Caco-2 (cell line): ENCODE measurements at places on chromosomes 11 and 22. TPM values are rescaled to one million over a fixed set of nuclear protein-coding genes. Genes with fewer than 3 reads are reported as not detected.
A peak's percentile ranks its signal among the peaks of the same experiment; 100 is the strongest.

Gene KDM4E
- total RNA-seq: not detected in 2 replicates

Gene GGTLC2
- total RNA-seq: 0.34 TPM in 1 of 2 replicates, not detected in the other

Gene MOGAT2
- 0.39 and 0.56 TPM in 2 replicates for total RNA-seq

DNA sequence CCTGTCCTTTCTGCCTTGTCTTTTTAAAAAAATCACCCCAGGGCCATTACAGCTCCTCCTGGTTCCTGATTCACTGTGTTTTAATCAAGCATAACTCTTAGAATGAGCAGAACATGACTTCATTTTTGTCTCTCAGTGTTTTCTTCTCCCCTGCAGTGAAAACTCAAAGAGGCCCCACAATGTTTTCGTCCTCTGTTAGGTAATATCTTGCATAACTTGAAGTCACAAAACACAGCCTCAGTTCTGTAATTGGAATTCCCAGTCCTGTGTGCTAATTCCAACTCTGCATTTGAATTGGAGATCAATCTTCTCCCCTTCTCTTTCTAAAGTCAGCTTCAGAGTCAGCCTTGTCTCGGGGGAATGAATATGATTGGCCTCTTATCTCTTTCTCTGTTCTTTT lies 186.5 kb upstream of the NAV2 start:
- H3K4me3 ChIP-seq: no peak overlapping the region
- no peaks in the 10 kb centered on the region for H3K36me3 ChIP-seq
- DNase-seq: no peak
- no peaks in the 10 kb centered on the region for H3K27me3 ChIP-seq
- peak overlapping the region; percentile 86 for H3K27ac ChIP-seq
- H3K4me1 ChIP-seq: peaks cover 42% of the 10 kb centered on the region

- no peaks in the 10 kb centered on the region for H3K4me1 ChIP-seq
- H3K27ac ChIP-seq: no peak overlapping the region
- H3K4me3 ChIP-seq: no peak overlapping the region
- H3K27me3 ChIP-seq: no peaks in the 10 kb centered on the region
- DNase-seq: no peak
Observed at GRCh38 chr22:44309137-44309536, 3.6 kb downstream of the SHISAL1 start.

Gene GAL3ST3
- total RNA-seq: not detected in 2 replicates

GRCh38 chr11:100354736-100355135 lies 332.4 kb upstream of the ARHGAP42 start:
- no peaks in the 10 kb centered on the region for H3K4me1 ChIP-seq
- no peaks in the 10 kb centered on the region for H3K36me3 ChIP-seq
- no peak overlapping the region for H3K27ac ChIP-seq
- no peak for DNase-seq
- H3K27me3 ChIP-seq: no peaks in the 10 kb centered on the region
- no peak overlapping the region for H3K4me3 ChIP-seq

DNA sequence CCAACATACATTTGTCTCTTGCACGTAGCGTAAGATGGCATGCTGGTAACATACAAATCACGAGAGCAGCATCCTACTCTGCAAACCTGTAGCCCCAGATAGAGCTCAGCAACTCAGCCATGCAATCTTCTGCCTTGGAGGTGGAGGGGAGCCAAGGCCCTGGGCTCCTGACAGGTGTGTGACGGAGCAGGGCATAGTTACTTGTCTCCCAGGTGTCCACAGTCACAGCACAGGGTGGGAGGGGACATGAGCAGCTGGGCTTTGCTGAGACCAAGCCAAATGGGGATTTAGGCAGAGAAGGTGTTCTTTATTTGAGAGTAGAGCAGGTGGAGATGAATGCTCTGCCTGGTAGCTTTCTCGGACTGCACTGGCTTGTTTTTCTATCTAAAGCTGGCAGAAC lies 111.7 kb downstream of the TEAD1 start:
- H3K27ac ChIP-seq: no peak overlapping the region
- no peak overlapping the region for H3K4me3 ChIP-seq
- H3K27me3 ChIP-seq: no peaks in the 10 kb centered on the region

Gene LDHA
- 396 and 507 TPM in 2 replicates for total RNA-seq

Gene RGL4
- not detected in 2 replicates for total RNA-seq

Gene LUZP2
- not detected in 2 replicates for total RNA-seq

DNA sequence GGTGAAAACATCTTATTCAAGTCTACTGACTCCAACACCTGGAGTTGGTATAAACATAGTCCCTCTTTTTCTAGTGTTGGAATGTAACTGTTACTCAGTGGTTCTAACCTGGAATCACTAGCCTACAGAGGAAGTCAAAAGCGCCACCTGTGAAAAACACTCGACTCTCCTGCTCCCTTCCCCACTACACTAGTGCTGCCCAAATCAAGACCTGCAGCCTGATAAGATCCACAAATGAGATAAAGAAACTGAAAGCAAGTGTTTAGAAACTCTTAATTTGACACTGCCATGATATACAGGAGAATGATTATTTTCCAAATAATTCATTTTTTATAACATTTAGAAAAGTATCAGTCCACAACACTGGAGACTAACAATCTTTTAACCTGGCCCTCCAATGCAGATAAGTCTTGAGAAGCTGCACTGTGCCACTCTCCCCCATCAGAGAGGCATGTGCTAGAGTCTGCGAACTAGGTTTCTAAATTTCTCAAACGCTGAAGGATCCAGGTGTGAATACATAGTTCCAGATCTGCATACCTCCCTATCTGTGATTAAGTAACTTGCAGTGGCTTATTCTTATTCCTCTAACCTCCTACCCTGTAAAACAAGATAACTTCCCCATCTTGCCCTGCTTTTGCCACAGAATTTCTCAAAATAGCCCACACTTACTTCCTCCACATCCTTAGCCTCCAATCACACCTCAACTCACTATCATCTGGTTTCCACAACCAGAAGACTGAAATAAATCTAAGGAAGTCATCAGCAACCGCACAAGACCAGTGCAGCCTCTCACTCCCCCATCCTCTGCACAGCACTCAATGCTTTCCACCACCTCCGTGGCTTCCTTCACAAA lies 88.1 kb downstream of the RRAS2 start:
- H3K27me3 ChIP-seq: no peaks in the 10 kb centered on the region
- H3K4me3 ChIP-seq: no peak overlapping the region
- no peak overlapping the region for H3K27ac ChIP-seq
- H3K4me1 ChIP-seq: peaks cover 14% of the 10 kb centered on the region
- H3K36me3 ChIP-seq: peaks cover under 1% of the 10 kb centered on the region

DNA sequence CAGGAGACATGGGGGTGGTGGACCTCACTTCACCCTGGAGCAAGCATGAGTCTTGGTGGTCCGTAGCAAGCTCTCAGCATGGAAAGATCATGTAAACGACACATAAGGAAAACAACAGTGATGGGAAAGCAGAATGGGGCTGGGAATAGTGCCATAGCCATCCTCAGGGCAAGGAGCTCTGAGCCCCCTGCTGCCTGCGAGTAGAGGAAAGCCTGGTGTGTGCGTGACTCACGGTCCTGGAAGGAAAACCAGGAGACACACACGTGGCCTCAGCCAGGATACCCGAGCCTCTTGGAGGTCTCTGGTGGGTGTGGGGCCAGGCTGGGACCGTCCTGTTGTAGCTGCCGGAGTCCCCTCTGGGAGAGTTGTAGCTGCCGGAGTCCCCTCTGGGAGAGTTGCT lies 12.4 kb downstream of the SHANK3 start:
- no peak for DNase-seq
- no peaks in the 10 kb centered on the region for H3K4me1 ChIP-seq
- no peaks in the 10 kb centered on the region for H3K27me3 ChIP-seq
- H3K4me3 ChIP-seq: no peak overlapping the region
- no peaks in the 10 kb centered on the region for H3K36me3 ChIP-seq

GRCh38 chr11:19774817-19775580 lies 62.4 kb downstream of the NAV2 start:
- no peaks in the 10 kb centered on the region for H3K36me3 ChIP-seq
- no peaks in the 10 kb centered on the region for H3K27me3 ChIP-seq
- H3K4me3 ChIP-seq: no peak overlapping the region
- H3K4me1 ChIP-seq: peaks cover 23% of the 10 kb centered on the region
- peak overlapping the region; percentile 58 for H3K27ac ChIP-seq

- no peak overlapping the region for H3K27ac ChIP-seq
- no peak for DNase-seq
- no peaks in the 10 kb centered on the region for H3K4me1 ChIP-seq
- H3K27me3 ChIP-seq: no peaks in the 10 kb centered on the region
Observed at GRCh38 chr22:44783091-44783490, 30.7 kb downstream of the ARHGAP8 start.

DNA sequence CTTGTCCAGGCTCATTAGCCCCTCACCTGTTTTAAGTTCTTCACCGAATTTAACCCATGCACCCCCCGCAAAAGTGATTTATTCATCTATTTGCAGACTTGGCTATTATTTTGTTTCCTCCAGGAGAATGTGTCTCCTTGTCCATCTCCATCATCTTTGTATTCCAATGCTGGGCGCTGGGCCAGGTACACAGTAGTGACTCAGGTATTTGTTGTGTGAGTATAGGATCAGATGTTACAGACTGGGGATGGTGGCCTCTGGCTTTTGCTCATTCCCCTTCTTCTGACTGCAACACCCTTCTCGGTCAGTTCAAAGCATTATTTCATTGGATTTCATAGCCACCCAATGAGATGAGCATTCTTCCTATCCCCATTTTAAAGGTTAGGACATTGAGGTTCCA lies 408.2 kb downstream of the MN1 start:
- H3K36me3 ChIP-seq: no peaks in the 10 kb centered on the region
- no peaks in the 10 kb centered on the region for H3K4me1 ChIP-seq
- H3K27ac ChIP-seq: no peak overlapping the region
- DNase-seq: no peak
- no peaks in the 10 kb centered on the region for H3K27me3 ChIP-seq
- H3K4me3 ChIP-seq: no peak overlapping the region

DNA sequence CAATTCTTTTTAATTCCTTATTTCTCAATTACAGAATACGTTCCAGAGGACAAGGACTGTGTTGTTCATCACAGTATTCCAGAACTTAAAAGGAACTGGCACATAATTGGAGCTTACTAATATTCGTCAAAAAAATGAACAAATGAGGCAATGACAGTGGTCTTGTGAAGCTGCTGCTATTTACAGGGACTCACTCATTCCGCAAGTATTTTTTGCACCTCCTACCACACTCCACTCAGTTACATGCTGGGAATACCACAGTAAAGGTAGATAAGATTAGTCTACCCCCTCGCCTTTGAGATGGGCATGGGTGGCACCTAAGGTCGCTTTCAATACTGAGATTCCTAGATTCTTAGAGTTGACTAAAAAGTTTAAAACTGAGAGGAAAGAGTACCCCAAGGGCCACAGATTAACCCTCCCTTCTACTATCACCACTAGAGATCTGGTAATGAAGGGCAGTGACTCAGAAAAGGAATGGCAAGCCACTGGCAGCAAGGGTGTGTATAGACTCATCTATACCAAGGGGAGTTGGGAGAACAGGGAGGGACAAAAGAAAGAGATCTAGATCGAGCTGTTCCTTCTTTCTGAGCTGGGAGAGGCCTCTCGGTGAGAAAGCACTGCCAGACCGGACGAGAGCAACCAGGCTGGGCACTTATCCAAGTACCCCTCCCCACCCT lies 85.0 kb downstream of the RPL27A start:
- no peak for DNase-seq
- H3K36me3 ChIP-seq: peaks cover 1% of the 10 kb centered on the region; the same call in 1 of the 2 replicates
- no peak overlapping the region for H3K4me3 ChIP-seq
- H3K27ac ChIP-seq: no peak overlapping the region
- peaks cover 14% of the 10 kb centered on the region; the same call in 1 of the 2 replicates for H3K4me1 ChIP-seq
- H3K27me3 ChIP-seq: no peaks in the 10 kb centered on the region

DNA sequence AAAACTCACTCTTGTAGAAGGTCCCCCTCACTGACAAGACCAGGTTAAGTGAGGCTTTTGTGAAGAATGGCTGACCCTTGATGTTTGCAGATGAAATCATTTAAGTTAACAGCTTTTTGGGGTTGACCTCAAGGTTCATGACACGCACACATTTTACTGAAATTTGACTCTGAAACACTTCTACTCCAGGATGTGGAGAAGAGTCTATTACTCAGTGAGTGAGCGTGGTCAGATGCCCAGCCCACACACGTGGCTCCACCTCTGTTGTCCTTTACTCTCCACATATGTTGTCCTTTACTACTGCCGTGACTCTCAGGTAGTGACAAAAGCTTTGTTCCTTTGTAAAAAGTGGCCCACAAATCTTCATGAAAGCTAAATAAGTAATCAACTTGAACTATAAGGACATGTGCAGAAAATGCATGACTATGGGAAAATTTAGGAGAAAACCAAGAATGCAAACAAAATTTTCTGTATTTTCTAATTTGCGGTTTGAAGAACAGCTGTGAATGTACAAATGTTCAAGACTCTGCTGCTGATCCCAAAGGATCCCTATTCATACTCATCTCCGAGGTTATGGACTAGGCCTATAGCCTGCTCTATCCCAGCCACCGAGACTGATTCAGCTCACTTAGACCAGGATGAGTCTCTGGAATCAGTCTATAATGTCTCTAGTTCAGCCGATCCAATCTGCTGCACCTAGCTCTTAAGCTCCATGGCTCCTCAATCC lies 22.4 kb downstream of the XRRA1 start:
- no peaks in the 10 kb centered on the region for H3K27me3 ChIP-seq
- 0 out of 2 replicates have a peak, but pooled peaks cover 6% of the 10 kb centered on the region for H3K4me1 ChIP-seq
- H3K36me3 ChIP-seq: no peaks in the 10 kb centered on the region
- H3K27ac ChIP-seq: no peak overlapping the region
- no peak for DNase-seq

Gene OR9G4
- total RNA-seq: not detected in 2 replicates

Gene GLYAT
- not detected in 2 replicates for total RNA-seq

- no peaks in the 10 kb centered on the region for H3K27me3 ChIP-seq
- peaks cover 2% of the 10 kb centered on the region for H3K36me3 ChIP-seq
- H3K4me3 ChIP-seq: no peak overlapping the region
- H3K27ac ChIP-seq: no peak overlapping the region
- DNase-seq: no peak
- peaks cover 3% of the 10 kb centered on the region; the same call in 1 of the 2 replicates for H3K4me1 ChIP-seq
Observed at GRCh38 chr11:47572715-47573255, 6.0 kb downstream of the KBTBD4 start.

GRCh38 chr11:1732418-1733008 lies 17.9 kb downstream of the IFITM10 start:
- no peaks in the 10 kb centered on the region for H3K36me3 ChIP-seq
- H3K4me1 ChIP-seq: no peaks in the 10 kb centered on the region
- H3K4me3 ChIP-seq: no peak overlapping the region
- H3K27me3 ChIP-seq: no peaks in the 10 kb centered on the region; the same call in 1 of the 2 replicates
- DNase-seq: peak; percentile 31

DNA sequence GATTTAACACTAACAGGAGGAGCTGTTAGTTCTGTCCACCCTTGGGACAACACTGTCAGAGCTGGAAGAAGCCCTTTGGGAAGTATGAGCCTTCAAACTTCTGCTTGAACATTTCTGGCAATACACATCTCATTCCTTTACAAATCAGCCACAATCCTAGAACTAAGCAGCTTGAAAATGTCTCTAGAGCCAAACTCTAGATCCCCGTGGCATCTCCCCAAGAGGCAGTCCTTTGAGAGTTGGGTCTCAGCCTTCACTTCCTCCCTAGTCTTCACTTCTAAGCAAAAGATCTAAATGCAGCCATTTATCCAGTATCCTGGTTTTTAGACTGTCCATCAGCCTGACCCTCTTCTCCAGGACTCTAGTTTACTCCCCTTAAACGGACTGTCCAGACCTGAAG lies 26.9 kb downstream of the ARFGAP2 start:
- no peak for DNase-seq
- no peak overlapping the region for H3K4me3 ChIP-seq
- H3K27ac ChIP-seq: no peak overlapping the region
- H3K27me3 ChIP-seq: no peaks in the 10 kb centered on the region
- no peaks in the 10 kb centered on the region for H3K36me3 ChIP-seq
